ENCODE measurements at places on chromosomes 7 and 10.
A peak's percentile ranks its signal among the peaks of the same experiment; 100 is the strongest.

DNA sequence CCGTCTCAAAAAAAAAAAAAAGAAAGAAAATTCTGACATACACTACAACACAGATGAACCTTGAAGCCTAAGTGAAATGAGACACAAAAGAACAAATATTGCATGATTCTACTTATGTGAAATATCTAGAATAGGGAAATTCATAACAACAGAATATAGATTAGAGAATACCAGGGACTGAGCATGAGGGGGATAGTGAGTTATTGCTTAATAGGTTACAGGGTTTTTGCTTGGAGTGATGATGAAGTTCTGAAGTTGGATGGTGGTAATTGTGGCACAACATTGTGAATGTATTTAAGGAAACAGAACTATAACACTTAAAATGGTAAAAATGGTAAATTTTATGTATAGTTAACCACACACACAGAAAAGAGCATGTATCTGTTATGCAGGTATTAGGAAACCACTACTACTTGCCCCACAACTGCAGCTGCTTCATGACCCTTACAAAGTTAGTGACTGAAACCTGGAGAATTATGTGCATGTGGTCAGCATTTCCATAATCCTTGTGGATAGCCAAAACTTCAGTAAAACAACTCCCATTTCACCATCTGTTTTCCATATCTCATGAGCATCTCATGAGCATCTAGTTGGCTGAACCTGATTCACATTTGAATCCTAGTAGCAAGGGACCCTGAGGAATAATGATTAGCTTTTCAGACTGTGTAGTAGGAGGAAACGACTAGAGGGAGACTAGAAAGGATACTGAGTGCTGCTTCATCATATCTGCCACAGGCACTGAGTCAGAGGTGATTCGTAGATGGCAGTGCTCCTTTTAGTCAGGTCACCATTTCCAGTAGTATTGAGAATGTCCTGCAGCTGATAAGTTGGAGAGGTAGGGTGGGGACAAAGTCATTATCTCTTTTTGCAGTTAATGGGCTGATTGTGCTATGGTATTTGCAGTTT, 26.3 kb downstream of the SAMD8 start:
- peak; percentile 30 for DNase-seq

DNA sequence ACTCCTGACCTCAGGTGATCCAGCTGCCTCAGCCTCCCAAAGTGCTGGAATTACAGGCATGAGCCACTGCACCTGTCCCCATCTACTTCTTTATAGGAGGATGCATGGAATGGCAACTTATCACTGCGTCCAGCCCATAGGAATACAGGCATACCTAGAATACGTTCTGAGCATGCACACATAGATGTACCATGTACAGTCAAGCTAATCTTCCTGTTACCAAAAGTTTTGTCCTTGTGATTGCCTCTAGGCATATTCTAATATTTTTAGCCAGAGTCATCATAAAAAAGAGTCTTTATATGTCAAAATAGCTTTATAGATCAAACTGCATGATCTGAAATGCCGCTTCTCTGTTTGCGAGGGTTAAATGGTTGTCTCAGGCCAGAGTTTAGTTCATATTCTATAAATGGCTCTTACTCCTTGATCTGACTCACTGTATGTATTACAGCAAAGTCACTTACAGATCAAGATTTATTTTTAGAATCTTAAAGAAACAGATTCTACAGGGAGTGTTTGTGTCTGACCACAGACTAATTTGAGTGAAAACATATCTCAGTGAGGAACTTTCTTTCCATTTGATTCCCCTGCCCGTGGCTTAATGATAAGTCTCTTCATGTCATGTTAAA, 210.9 kb downstream of the CREB5 start:
- no peak for DNase-seq

- peak; percentile 92 for DNase-seq
These were observed 53.3 kb downstream of the FHIP2A start for GRCh38 chr10:114874827-114875411.

DNA sequence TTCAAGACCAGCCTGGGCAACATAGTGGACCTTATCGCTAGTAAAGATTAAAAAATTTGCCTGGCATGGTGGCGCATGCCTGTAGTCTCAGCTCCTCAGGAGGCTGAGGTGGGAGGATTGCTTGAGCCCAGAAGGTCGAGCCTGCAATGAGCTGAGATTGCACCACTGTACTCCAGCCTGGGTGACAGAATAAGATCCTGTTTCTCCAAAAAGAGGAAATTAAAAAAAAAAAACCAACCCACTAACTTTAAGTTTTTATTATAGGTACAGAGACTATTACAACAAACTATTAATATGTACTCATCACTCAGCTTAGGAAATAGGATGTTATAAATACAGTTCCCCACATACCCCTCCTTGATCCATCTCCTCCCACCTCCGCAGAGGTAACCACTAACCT, 30.2 kb downstream of the DHTKD1 start:
- DNase-seq: no peak

- no peak for DNase-seq
These were observed 125.4 kb upstream of the PPP2R2D start for GRCh38 chr10:131775433-131775832.

GRCh38 chr10:87867453-87867852, 4.0 kb downstream of the PTEN start:
- peak; percentile 55 for DNase-seq

DNA sequence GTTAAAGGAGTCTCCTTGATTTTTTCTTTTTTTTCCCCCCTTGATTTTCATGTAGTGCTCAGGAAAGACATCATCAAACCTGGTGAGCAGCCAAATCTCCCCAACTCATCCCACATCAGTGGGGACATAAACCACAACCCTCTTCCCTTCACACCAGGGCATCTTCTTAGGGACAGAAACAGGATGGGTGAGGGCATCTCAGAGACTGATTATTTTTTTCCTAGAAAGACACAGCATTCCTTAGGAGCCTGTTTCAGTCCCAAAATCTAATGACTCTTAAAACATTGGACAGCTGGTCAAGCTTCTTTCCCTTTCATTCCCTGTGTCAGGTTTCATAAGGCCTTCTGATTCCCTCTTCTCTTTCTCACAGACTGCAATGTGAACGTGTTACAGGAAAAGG, 31.5 kb upstream of the GSAP start:
- no peak for DNase-seq
